ENCODE measurements at places on chromosomes 11 and 22.

- DNase-seq: no peak
Observed at GRCh38 chr22:50301581-50301991, 5.9 kb downstream of the PLXNB2 start.

DNA sequence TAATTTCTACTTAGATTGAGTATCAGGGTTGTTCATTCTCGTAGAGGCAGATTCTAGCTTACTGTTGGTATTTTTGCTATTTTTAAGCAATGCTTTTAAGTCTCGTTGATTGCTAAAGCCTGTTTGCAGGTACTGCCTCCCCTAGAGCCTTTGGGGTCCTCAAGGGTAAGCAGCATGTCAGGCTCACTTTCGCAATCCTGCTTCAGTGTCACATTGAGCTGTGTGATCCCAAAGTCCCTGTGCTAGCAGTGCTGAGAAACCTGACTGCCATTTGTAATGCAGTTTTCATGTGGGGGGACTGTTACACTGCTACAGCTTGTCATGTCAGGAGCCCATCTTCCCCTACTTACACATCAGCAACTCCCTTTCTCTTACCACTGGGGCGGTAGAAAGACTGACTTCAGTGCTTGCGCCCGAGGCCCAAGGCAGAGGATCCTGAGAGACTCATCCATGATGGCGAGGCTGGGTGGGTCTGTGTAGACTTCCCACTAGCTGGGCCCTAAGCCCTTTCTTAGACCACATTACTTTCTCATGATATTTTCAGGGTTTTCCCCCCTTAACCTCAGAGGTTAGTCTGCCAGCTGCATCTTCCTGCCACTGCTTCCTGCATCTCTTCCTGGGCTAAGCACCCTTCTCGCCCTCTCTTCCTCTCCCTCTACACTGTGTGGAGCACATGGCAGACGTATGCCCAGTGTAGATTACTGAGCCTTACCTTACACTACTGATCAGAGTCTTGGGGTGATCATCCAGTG is 40.8 kb upstream of the ST14 start:
- DNase-seq: peak; percentile 11

- DNase-seq: no peak
Observed at GRCh38 chr22:43241699-43242386, 54.9 kb upstream of the TTLL12 start.

DNA sequence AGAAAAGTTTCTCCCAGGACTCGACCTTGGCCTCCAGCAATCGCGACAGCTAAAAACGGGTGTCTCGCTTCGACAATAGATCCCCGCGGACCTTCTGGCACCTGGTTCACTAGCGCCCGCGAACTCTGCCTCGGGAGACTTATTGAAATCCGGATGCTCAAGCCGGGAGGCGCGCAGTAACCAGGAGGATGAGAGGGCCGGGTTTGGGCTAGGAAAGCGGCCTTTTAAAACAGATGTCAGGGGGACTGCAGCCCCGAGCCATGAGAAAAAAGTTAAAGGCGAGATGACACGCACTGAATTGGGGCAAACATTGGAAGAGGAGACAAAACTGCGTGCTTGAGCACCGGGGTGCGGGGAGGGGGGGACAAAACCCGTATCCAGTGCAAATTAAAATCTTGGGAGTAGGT is 637 bp upstream of the ZBTB16 start:
- DNase-seq: no peak

- DNase-seq: no peak
Observed at GRCh38 chr11:18100926-18101656, 4.8 kb downstream of the SAAL1 start.

- DNase-seq: no peak
Observed at GRCh38 chr11:118572981-118573550, 857 bp downstream of the ARCN1 start.

- no peak for DNase-seq
Observed at GRCh38 chr11:110433393-110434333, 3.9 kb downstream of the FDX1 start.
